ENCODE measurements at places on chromosomes 7 and 10.
A peak's percentile ranks its signal among the peaks of the same experiment; 100 is the strongest.

GRCh38 chr10:50622706-50623662 lies 772 bp downstream of the SGMS1 start:
- DNase-seq, result peak; percentile 53

DNA sequence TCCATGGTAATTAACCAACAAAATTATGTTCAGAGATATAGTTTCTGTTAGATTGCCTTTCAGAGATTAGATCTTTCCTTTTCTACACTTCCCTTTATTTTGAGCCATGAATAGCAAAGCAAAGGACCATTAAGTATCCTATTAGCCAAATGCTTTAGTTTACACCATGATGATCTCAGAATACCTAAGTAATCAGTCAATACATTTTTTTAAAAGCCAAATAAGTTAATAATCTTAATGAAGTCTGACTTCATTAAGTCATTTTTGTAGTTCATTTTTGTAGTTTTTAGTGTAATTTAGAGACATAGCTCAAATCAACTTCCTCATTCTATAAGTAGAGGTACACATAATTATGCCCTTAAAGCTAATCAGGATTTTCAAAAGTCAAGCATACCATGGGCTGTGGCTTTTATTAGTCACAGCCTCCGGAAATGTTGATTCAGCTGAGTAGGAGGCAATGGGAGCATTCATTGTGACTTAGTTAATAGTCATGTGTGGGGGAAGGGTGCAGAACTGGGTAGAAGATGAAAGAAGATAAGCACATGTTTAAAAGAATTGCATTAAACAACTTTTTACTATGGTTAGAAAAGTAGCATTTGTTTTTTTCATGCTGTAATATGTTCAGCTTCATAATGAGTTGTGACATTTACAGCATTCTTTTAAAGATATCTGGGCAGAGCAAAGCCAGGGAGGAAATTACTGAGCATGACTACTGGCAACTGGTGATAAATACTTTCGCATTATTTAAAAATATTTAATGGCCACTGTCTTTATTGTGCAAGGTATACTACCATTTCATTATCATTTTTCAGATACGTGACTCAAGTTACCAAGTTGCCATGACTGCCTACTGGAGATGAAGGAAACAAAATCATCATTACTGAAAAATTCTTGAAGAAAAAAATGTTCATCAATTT lies 57.3 kb upstream of the CCDC71L start:
- no peak for DNase-seq

GRCh38 chr7:147911201-147911601 lies 679.4 kb upstream of the C7orf33 start:
- no peak for DNase-seq

- DNase-seq, result no peak
These were observed 186.5 kb upstream of the TMEM72 start for GRCh38 chr10:44724415-44725174.

- DNase-seq, result no peak
These were observed 283.7 kb upstream of the HGF start for GRCh38 chr7:82053453-82054032.

- no peak for DNase-seq
These were observed 94.3 kb upstream of the ADO start for GRCh38 chr10:62710182-62710581.

DNA sequence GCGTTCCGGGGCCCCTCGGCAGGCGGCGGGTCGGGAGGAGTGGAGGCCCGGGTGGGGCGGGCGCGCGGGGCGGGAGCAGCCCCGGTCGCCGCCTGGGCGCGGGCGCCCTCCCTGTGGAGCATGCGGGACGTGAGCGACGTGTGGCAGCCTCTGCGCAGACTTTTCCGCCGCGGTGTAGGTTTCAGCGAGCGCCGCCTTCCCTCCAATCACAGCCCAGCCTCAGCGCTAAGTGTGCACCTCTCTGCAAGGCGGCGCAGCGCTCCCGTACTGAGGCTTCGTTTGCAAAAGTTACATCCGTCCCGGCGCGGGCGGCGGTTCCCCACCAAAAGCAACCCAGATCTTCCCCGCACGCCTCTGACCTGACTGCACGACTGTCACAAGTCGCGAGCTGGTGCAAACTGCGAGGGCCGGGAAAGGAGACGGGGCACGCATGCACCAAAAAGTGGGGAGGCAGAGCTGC lies 1.2 kb upstream of the PFKFB3 start:
- peak; percentile 85 for DNase-seq

DNA sequence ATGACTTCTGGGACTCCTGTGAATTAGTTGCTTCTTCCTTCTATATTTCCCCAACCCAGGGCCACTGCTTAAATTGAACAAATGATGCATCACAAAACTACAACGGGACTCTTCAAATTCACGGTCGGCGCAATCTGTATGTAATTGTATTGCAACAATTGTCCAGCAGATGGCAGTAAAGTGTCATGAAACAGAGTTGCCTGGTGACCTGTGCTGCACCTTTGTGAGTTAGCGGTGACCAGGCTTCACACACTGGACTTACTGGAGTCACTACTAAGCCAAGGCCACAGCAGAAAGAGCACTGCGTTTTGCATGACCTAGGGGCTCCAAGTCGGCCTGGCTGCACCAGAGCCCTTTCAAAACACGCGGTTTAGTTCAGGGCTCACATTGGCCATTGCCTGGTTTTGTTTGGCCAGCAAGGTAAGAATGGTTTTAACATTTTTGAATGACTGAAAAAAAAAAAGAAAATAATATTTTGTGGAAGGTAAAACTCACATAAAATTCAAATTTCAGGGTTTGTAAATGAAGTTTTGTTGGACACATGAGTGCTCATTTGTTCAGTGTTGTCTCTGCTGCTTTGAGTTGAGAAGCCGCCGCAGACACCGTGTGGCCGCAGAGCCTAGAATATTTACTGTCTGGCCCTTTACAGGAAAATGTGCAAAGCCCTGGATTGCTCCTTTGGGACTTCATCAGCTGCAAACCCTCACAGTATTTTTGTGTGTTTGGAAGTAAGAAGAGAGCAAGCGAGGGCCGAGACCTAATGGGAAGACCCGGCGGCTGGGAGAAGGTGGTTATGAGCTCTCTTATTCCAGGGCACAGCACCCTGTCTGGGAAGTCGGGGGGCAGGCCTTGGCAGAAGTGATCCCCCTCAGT lies 23.2 kb upstream of the ZNF32 start:
- DNase-seq, result no peak

DNA sequence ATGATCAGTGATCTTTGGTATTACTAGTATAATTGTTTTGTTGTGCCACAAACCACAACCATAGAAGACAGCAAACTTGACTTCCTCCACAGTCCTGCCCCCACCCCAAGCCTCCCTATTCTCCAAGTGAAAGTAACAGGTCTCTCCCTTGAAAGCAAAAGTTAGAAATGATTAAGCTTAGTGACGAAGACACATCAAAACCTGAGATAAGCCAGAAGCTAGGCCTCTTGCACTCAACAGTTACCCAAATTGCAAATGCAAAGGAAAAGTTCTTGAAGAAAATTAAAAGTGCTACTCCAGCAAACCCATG lies 7.5 kb downstream of the SAR1A start:
- no peak for DNase-seq

DNA sequence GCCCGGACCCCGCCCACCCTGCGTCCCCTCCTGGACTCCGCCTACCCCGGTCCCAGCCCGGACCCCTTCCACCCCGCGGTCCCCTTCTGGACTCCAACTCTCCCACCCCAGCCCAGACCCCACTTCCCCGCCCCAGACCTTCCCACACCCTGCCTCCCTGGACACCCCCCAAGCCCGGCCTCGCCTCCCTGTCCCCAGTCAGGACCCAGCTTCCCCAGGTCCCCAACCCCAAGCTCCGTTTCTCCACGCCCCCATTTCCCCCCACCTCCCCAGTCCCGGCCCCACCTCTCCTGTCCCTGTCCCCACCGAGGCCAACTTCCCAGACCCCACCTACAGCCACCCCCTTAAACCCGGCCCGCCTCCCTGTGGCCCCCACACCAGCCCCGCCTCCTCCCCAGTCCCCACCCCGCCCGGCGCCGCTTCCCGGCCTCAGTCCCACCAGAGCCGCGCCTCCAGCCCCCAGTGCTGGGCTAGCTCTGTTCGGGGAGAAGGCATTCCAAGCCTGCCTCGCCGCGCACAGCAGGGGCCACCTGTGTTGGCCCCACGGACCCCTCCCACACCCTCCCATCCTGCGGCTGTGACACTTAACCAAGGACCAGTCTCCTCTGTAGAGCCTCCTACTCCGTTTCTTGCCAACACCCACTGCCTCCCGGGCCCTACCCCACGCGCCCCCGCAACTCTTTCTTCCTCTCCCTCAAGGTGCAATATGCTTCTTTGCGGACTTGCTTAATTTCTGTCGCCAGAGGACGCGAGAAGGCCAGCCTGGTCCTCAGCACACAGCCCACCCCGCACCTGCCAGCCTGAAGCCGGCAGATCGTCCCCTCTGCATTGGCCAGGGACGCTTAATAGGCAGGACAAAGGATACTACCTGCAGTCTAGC lies 736 bp upstream of the ITIH5 start:
- no peak for DNase-seq

GRCh38 chr10:21314906-21315644 lies 210.4 kb downstream of the SKIDA1 start:
- no peak for DNase-seq

DNA sequence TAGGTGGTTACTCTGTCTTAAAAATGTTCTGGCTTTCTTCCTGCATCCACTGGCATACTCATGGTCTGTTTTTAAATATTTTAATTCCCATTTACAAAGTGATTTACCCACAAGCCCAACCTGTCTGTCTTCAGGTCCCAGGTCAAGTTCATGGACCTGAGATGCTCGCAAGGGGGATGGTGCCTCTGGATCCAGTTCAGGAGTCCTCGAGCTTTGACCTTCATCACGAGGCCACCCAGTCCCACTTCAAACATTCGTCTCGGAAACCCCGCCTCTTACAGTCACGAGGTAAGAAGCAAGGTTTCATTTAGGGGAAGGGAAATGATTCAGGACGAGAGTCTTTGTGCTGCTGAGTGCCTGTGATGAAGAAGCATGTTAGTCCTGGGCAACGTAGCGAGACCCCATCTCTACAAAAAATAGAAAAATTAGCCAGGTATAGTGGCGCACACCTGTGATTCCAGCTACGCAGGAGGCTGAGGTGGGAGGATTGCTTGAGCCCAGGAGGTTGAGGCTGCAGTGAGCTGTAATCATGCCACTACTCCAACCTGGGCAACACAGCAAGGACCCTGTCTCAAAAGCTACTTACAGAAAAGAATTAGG lies 8.7 kb downstream of the ZKSCAN1 start:
- no peak for DNase-seq

- no peak for DNase-seq
These were observed 185.0 kb downstream of the TCF7L2 start for GRCh38 chr10:113135025-113135424.

GRCh38 chr7:74040101-74040790 lies 12.3 kb downstream of the ELN start:
- DNase-seq, result no peak

GRCh38 chr10:63084690-63085382 lies 48.3 kb upstream of the NRBF2 start:
- DNase-seq, result no peak

GRCh38 chr10:118977022-118977599 lies 52.4 kb upstream of the NANOS1 start:
- DNase-seq, result no peak

DNA sequence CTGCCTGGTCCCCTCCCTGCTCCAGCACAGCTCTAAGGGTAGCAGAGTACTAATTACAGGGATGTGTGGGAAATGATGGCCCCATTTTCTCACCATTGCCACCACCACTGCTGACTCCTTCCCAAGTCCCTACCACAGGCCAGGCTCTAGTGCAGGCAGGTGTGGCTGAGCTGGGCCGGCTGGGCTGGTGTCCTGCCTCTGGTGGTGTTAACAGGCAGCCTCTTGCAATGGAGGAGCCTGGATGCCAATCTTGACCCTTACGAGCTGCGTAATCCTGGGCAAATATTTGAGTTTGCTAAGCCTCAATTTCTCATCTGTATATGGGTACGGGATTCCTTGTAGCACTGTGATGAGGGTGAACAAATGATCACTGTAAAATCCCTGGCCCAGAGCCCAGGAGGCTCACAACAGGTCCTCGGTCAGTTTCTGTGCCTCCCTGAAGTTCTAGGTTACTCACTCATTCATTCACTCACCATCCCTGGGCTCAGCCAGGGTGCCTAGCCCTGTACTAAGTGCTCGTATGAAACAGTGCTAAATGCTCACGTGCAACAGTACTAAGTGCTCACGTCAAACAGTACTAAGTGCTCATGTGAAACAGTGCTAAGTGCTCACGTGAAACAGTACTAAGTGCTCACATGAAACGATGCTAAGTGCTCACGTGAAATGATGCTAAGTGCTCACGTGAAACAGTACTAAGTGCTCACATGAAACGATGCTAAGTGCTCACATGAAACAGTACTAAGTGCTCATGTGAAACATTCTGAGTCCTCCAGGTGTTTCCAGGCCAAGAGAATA lies 2.3 kb upstream of the FZD9 start:
- no peak for DNase-seq

DNA sequence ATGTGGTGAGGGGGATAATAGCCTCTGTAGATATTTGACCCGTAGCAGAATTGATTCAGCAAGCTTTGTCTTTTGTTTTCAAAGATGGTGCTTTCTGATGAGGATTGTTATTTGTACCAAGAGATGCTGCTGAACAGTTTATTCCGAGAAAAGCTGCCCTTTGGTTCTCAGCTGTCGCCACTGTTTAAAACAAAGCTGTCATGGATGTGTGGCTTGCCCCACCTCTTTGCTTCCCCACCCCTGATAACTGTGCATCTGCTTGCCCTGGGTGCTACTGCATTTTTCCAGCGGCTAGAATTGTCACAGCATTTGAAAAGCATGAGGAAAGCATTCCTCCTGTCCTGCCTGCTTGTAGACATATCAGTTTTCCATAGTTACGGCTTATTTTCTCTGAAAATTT lies 226.9 kb upstream of the CSTF2T start:
- no peak for DNase-seq

DNA sequence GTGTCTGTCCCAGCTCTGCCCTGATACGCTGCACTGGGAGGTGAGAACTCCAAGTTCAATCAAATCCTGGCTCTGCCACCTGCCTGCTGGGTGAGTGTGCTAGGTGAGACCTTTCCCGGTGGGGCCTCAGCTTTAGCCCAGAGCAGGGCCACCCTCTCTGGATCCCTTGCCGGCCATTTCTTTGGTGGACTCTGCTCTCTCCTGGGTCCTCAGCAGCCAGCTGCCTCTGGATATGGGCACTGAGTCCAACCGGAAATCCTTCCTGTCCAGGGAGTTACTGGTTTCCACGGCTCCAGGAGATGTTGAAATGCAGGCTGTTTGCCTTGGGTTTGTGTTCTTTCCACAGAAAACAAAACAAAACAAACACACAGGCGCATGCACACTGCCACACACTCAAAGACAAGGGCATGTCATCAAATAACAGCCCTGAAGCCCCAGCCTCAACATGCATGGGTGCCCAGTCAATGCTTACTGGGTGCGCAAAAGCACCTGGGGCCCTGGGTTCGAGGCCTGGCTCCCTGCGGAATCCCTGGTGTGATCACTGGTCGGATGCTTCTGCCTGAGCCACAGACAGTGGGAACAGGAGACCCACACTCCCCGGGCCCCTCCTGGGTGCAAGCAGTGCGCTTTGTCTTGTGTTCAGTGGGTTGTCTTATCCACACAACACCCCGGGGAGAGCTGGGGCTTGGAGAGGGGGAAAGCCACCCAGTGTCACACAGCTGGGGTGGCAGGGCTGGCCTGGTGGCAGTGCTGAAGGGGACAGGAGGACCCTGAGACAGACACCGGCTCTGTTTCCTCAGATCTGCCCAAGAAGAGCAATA lies 33.1 kb downstream of the PPIF start:
- DNase-seq, result peak; percentile 69
